ENCODE measurements at places on chromosomes 1 and 21.

- no peak for DNase-seq
Measured at GRCh38 chr1:942864-943533, 16.1 kb downstream of the NOC2L start.

GRCh38 chr1:57086154-57086553, 120.3 kb upstream of the C8B start:
- DNase-seq: no peak

- no peak for DNase-seq
Measured at GRCh38 chr1:230790026-230790425, 42.8 kb downstream of the CAPN9 start.

- no peak for DNase-seq
Measured at GRCh38 chr21:41817877-41818855, 51.3 kb upstream of the RIPK4 start.

GRCh38 chr1:27789540-27790041, 16.6 kb downstream of the STX12 start:
- DNase-seq: no peak

- DNase-seq: no peak
Measured at GRCh38 chr1:17118268-17118667, 983 bp downstream of the PADI2 start.

DNA sequence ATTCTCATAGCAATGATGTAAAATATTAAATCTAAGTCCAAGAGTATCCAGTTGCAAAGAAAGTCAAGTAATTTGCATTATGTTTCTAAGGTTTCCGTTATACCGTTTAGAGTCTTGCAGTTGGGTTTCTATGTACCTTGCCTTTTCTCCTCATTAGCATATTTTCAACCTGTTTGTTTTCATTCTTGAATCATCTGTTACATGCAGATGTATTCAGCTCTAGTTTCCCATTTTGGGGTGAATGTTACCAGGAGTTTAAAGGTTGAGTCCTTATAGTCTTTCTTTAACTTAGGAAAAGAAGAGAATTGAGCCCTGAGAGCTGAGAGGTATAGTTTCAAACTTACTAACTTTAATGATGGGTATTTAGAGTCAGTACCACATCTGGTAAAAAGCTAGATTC, 139.9 kb downstream of the NFIA start:
- no peak for DNase-seq

DNA sequence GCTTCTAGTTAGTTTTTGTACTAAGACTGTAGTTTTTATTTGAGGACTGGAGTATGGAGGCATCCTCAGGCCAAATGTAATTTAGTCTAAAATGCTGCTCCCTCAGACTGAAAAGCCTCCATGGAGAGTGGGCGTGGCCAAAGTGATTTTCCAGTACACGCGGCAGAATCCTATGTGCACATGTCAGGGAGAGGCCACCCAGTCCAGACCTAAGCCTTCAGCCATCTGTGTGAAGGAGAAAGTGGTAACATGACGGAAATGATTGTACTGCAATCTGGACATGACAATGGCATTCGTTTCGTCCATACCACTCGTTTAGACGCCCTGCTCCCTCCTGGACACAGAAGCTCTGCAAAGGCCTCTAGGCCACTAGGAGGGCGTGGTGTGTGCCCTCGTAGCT, 56.2 kb downstream of the PCP4 start:
- DNase-seq: no peak

DNA sequence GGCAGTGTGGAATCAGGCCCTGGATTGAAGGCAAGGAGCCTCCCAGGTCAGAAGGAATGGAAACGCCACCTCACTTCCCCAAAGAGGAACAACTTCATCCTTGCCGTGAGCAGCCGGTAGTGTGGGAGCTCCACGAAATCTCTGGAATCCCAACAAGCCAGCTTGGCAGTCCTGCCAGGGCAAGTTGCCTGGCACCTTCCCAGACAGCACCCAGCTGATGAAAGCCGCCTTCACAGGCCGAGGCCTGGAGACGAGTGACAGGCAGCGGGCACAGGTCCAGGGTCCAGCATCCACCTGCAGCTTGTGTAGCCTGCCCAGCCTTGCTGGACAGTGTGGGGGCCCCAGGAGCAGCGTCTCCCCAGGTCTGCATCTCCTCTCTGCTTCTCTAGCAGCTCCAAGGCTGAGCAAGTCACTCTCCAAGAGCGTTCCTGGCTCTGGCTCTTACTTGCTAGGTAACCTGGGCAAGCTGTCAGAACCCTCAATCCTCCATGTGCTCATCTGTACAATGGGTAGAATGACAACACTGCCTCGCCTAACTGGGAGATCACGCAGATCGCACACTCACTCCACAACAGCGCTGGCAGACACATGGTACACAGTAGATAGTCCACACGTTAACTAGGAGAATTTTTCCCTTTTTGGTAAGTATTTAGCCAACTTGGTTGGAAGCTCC, 43.0 kb downstream of the ACOT7 start:
- DNase-seq: no peak

DNA sequence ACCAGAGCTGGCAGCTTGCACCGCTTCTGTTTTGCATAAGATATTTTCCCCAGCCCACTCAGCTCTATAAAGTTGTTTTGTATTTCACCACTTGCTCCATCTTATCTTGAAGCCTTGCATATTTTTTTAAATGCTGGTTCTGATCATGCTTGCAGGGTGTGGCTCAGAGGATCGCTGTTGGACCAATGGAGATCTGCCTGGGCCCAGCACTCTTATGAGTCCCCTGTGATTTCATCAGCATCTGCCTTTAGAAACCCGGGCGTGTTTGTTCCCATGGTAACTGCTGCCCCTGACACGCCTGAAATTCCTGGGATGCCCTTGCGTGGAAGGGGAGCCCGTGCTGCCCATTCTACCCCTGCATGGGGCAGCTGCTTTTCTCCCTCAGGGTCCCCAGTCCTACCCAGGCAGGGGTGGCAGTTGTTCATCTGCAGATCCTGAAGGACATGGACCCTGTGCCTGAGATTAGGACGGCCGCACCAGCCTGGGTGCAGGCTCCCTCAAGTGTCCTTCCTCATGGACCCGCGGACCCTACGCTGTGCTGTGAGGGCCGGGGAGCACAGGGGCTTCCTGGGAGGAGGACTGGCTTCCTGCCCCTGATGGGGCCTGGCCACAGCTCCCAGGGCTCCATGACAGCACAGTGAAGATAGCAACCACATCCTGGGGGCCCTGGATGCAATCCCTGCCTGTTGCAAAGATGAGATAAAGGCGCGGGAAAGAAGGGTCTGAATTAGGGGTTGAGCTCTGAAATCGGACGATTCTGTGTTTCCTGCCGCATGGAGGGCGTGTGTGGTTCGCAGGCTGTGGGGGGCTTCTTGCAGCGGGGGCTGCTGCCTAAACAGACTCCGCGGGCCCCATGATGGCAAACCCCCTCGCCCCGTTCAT, 226.5 kb downstream of the SDCCAG8 start:
- no peak for DNase-seq

DNA sequence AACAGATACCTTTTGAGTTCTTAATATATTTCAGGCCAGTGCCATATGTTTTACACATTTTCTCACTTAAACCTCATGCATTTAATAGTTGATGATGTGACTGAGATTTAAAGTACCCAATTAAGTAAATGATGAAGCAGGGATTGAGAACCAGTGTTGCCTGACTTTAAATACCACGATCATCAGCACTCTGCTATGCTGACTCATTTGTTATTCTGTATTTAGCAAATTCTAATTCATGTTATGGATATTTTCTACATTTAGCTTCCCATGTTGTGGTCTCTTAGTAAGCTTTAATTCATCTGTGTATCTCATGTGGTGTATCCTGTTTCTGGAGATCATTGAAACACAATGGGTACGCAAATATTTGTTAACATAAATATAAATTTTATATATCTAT, 363.0 kb downstream of the PTBP2 start:
- DNase-seq: no peak

- DNase-seq: no peak
Measured at GRCh38 chr1:25799935-25800702, at the start of gene SELENON. Gene SELENON, plus strand, starts transcription at chr1:25800193. Its CDS starts 38 bp downstream, at chr1:25800231.

DNA sequence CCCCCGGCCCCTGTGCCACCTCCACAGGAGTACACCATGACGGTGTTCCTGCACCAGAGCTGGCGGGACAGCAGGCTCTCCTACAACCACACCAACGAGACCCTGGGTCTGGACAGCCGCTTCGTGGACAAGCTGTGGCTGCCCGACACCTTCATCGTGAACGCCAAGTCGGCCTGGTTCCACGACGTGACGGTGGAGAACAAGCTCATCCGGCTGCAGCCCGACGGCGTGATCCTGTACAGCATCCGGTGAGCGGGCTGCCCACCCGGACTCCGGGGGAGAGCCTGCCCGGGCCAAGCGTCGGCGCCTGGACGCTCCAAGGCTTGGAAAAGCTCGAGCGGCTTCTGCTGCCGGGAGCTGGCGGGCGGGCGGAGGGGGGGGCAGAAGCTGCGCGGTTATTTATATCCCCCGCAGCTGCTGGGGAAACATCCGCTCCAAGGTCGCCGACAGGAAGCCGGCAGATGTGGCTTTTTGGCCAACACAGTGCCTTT, 6.4 kb downstream of the GABRD start:
- no peak for DNase-seq

GRCh38 chr1:43513471-43514173, 17.1 kb upstream of the PTPRF start:
- no peak for DNase-seq

DNA sequence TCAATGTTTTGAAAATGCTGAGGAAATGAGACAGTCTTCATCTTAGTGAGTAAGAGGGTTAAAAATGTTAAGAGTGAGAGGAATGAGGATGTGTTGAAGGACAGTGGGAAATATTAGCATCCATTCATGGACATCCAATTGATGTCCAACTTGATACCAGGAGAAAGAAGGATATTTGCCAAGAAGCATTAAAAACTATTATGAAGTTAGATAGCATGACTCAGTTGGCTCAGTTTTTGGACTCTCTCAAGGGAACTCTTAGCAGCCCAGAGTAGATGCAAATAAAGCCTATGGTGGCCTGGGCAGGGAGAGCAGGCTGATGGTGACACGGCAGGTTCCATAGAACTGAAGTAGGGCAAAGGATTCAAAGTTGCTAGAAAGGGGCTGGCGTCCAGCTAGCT, 171.0 kb downstream of the ZZZ3 start:
- DNase-seq: peak; percentile 87
